ENCODE measurements at places on chromosomes 12 and 14.

- no peak for DNase-seq
These were observed 203.6 kb downstream of the GXYLT1 start for GRCh38 chr12:41941079-41941478.

- DNase-seq, result no peak
These were observed 203.4 kb downstream of the KIF26A start for GRCh38 chr14:104341532-104342434.

- no peak for DNase-seq
These were observed 56.0 kb downstream of the LLPH start for GRCh38 chr12:66074561-66074960.

DNA sequence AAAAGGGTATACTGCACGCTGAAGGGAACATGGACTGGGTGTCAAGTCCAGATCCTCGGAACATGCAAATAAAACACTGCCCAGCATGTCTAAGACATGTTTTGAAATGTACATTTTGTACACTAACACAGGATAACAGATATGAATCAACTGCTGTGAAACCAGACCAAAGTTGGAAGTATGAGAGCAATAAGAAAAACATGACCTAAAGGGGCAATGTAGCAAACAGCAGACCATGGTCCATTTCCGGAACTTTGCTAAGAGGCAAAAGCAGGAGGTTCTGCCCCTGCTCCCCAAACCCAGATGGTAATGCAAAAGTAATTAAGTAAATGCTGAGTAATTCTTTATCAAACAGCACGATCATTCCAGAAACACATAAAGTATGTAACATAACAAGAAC, 125.2 kb downstream of the SLC25A21 start:
- no peak for DNase-seq

DNA sequence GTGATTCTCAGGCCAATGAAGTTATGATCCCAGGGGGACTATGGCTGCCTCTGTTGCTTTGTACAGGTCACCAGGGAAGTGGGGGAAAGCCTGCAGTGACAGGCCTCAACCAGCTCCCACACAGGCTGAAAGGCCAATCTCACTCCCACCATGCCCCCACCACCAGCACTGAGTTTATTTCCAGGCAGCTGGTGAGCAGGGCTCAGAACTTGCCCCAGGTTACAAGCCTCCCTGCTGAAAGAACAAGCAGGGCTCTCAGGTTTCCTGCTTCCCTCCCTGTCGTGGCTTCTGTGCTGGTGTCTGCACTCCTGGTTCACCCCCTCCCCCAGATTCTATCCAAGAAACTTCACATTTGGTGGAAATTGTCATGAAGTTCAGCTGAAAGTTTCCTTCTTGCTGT, 260.3 kb downstream of the CCDC59 start:
- no peak for DNase-seq

GRCh38 chr12:53871367-53871766, 67.3 kb upstream of the HOXC13 start:
- DNase-seq, result no peak

DNA sequence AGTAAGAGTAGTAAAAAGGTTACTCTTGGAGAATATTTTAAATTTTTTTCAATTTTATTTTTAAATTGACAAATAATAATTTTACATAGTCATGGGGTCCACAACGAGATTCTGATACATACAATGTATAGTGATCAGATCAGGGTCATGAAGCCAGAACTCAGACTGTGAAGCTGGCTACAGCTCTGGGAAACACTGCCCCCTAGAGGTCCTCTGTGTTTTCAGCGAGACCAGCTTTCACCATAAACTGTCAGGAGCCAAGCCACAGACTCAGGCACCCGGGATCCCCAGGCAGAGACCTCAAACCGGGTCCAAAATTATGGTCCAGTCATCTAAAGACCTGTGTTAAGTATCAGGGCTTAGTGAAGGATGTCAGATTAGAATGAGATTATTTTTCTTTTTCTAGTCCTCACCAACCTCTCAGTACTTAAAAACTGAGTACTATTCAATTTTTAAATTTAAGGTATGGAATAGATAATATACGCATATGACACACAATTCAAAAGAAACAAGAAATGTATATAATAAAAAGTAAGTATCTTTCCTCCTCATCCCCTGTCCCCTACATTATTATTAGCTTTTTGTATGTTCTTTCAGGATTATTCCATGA, 397.1 kb downstream of the MDGA2 start:
- DNase-seq, result no peak

DNA sequence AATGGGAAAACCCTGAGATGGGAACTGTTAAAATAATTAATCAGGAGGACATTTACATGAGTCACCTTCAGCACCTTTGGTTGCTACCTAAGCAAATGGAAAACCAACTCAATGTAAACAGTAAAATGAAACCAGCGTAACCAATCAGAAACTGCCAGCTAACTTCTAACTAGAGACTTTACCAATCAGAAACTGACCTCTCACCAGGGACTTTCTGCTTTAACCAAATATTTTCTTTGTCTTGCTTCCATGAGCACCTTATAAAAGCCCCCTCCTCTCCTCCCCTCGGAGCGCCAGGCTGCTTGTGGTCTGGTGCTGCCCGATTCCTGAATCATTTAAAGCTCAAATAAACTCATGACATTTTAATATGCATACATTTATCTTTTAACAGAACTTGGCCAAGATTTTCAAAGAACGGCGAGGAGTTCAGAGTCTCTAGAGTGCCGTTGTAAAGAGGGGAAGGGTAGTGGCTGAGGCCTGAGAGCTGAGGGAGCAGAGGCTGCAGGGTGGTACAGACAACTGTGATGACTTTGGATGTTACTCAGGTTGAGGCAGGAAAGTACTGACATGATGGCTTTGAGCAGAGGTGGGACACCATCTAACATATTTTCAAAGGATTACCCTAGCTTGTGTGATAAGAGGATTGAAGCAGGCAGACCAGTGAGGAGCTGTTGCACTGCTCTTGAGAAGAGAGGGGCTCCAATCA, 183.6 kb downstream of the CRADD start:
- no peak for DNase-seq

DNA sequence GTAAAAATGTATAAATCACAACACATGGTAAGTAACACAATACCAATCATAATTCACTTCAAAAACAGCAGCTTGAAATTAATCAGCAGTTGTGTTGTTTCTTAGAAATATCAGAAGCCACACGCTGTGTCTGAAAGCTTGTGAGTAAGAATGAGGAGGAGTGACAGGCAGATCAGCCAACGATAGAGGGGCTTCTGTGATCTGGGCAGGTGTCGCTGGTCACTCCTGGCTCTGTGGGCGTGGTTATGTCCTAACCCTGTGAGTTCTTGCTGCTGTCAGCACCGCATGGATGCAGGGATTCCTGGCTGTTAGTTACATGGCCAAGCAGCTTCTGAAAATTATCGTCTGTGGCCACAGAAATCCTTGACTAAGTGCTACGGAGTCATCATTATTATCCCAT, 123.4 kb downstream of the SLC25A47 start:
- no peak for DNase-seq

- DNase-seq, result no peak
These were observed 78.0 kb downstream of the PRKCH start for GRCh38 chr14:61399365-61399764.

DNA sequence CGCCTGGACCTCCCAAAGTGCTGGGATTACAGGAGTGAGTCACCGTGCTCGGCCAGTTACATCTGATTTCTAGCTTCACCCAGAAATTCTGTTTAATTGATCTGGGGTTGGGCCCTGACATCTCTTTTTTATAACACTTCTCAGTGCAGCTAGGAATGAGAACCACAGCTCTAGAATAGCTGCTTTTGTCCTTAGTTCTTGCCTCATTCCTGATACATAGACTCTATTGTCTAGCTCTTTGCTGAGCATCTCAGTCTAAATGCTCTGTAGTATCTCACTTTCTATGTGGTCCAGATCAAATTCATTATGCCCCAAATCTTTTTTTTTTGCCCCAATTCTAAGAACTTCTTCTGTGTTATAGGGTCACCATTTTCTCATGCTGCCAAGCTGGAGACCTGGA, 29.9 kb upstream of the FUT8 start:
- DNase-seq, result no peak

DNA sequence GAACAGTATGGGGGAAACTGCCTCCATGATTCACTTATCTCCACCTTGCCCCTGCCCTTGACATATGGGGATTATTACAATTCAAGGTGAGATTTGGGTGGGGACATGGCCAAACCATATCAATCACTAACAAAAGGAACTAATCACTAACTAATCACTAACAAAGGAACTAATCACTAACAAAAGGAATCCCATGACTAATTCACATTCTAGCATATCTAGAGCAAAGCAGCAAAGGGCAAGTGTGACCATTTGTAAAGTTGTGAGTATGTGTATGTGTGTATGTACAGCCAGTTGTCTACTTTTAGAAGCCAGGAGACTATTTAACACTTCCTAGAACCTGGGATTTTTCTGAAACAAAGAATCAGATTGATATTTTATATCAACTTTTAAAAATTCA, 30.9 kb upstream of the PCED1B start:
- no peak for DNase-seq

DNA sequence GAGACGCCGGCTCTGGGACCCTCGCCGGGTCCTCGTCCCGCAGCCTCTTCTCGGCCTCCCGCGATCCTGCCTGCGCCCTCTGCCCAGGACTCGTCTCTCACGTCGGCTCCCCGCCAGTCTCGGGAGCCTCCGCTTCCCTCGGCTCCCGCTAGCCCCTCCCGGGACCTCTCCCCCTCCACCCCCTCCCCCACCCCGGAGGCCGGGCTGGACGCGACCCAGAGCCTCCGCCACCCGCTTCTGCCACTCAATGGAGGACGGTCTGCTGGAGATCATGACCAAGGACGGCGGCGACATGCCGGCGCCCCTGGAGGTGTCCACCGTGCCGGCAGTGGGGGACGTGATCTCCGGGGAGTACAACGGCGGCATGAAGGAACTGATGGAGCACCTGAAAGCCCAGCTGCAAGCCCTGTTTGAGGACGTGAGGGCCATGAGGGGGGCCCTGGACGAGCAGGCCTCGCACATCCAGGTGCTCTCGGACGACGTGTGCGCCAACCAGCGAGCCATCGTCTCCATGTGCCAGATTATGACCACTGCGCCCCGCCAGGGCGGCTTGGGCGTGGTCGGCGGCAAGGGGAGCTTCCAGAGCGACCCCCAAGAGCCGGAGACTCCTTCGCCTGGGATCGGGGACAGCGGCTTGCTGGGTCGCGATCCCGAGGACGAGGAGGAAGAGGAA, 568 bp downstream of the CCDC184 start:
- DNase-seq, result no peak

- no peak for DNase-seq
These were observed 27.3 kb downstream of the RASAL1 start for GRCh38 chr12:113108308-113108707.

DNA sequence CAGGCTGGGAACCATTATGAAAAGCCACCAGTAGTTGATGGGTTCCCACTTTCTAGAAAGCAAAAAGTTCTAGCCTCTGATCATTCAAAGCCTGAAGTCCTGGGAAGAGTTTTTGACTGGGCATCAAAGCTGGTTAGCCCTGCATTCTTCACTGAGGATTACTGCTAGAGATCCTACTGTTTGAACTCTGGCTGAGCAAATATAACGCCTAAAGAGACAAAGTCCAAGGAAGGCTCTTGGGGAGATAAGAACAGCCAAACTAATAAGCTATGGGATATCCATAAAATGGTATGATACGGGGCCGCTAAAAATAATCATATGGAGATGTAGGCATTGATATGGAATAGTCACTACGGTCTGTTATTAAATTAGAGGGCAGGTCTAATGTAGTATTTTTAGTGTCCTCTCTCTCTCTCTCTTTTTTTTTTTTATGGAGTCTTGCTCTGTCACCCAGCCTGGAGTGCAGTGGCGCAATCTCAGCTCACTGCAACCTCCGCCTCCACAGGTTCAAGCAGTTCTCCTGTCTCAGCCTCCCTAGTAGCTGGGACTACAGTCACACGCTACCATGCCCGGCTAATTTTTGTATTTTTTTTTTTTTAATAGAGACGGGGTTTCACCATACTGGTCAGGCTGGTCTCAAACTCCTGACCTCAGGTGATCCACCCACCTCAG, 35.5 kb downstream of the PLXNC1 start:
- DNase-seq, result no peak

GRCh38 chr12:68429696-68430095, 97.5 kb upstream of the MDM1 start:
- DNase-seq, result no peak

All from stimulated activated CD8-positive, alpha-beta memory T cell treated with anti-CD3 and anti-CD28 coated beads, Interleukin-2, amount 100 ng/mL, for 1 hour (primary cell).